ENCODE measurements at places on chromosomes 5 and 9. TPM values are rescaled to one million over a fixed set of nuclear protein-coding genes. Genes with fewer than 3 reads are reported as not detected.

Gene CTXN3
- not detected for total RNA-seq

Gene TMEM141
- total RNA-seq, result 43.1 TPM

Gene PTGS1
- total RNA-seq, result 7.5 TPM

Gene ASPN
- total RNA-seq, result 10.1 TPM

DNA sequence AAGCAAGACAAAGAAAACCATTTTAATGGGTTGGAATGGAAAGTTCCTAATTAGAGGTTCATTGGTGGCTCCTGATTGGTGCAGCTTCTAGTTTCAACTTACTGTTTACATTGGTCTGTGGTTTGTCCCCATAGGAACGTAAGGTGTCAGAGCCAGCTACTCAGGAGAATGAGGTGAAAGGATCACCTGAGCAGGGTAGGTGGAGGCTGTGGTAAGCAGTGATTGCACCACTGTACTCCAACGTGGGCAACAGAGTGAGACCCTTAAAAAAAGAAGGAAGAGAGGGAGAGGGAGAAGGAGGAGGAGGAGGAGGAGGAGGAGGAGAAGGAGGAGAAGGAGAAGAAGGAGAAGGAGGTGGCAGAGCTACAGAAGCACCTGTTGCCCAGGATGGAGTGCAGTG lies 30.4 kb downstream of the KCNIP1 start:
- DNase-seq, result no peak

DNA sequence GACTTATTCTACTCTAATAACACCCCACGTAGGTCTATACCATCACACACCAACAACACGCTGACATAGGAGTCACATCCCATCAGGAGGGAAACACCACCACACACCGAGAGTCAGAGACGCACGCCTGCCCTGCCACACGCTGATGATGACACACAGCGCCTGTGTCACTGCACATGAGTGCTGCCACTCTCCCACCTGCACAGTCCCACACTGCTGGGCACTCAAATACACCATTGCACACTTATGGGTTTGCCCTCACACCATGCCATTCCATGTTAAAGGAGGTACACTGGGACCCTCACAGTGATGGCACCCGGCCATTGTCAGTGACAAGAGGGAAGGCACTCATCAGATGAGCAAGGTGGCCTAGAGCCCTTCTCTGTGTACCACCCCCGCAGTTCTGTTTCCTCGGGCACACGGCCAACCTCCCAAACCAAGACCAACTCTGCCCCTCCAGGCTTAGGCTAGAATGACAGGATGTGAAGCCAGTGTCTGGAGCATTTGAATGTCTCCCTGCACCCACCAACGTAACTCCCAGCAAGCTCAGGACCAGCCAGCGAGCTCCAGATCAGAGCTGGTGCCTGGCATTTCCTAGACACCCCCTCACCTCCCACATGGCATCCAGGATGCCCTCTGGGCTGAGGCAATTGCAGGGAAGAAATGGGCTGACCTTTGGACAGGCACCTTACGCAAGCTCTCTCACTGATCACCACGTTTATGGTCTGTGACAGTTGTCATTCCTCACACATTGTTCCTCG lies 3.6 kb upstream of the CPLX2 start:
- DNase-seq, result no peak

DNA sequence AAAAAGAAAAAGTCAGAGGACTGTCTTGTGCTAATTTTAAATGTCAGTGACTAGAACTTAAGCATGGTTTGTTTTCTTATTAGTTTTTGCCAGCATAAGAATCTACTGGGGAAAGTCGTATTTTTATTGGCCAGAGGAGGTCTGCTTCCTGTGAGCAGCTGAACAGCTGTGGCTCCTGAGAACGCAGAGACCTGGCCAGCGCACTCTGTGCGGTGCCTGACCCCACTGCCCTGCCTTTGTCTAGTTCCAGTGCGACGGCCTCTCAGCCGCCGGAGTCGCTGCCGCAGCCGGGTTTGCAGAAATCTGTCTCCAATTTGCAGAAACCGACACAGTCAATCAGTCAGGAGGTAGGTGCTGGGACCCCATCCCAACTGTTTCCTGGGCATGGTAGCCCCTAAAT lies 42.5 kb downstream of the PRRC2B start:
- DNase-seq, result no peak

GRCh38 chr5:132782101-132782500 lies 5.1 kb upstream of the SEPTIN8 start:
- no peak for DNase-seq
